ENCODE measurements at places on chromosomes 3 and 15. TPM values are rescaled to one million over a fixed set of nuclear protein-coding genes. Genes with fewer than 3 reads are reported as not detected.

DNA sequence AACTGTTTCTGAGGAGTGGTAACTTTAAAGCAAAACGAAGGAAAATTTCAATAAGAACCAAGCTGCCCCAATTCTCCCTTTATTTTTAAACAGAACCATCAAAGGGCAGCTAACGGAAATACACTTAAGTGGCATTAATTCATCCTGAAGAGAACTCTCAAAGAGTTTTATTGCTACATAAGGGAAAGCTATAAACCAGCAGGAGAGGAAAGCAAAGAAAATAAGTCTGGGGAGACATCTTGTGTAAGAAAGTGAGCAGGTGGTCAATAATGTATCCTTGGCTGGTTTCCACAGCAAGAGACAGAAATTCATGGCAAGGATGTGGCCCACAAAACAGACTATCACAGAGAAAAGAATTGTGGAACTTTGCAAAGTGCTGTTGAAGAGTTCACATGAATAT is 40.0 kb upstream of the CMSS1 start:
- no peak overlapping the region for H3K4me3 ChIP-seq
- H3K27me3 ChIP-seq: peaks cover 26% of the 10 kb centered on the region
- no peak for DNase-seq
- no peaks in the 10 kb centered on the region for H3K4me1 ChIP-seq
- no peaks in the 10 kb centered on the region for H3K36me3 ChIP-seq

- no peak for DNase-seq
- H3K36me3 ChIP-seq: peaks cover 4% of the 10 kb centered on the region
- H3K4me1 ChIP-seq: peaks cover 24% of the 10 kb centered on the region
- no peaks in the 10 kb centered on the region for H3K27me3 ChIP-seq
- H3K4me3 ChIP-seq: no peak overlapping the region
- no peak overlapping the region for H3K27ac ChIP-seq
Measured at GRCh38 chr3:58383904-58384303, 49.7 kb downstream of the PDHB start.

DNA sequence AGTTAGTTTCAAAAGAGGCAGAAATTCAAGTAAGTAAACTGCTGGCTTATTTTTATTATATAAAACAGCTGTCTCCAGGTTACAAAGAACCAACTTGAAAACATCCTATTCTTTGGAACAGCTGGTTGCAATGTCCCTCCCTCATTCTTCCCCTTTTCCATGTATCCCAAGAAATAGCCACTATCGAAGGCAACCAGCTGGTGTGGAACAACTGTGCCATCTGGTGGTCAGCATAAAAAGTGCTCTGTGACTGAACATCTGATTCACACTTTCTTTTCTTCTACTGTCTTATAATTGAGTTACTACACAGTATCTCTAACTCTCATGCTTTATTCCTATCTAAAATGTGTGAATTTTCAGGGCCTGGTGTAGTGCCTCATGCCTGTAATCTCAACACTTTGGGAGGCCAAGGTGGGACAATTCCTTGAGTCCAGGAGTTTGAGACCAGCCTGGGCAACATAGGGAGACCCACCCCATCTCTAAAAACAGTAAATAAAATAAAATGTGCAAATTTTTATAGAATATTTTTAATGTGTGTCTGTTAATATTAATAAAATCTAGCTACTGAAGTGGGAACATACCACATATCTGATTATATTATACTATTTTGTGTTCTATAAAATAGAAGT is 9.6 kb downstream of the OSBPL11 start:
- H3K4me1 ChIP-seq: peaks cover 15% of the 10 kb centered on the region
- peak; percentile 52 for DNase-seq
- H3K4me3 ChIP-seq: no peak overlapping the region
- H3K27me3 ChIP-seq: no peaks in the 10 kb centered on the region

Gene ERICH6
- total RNA-seq: 0.81 TPM

DNA sequence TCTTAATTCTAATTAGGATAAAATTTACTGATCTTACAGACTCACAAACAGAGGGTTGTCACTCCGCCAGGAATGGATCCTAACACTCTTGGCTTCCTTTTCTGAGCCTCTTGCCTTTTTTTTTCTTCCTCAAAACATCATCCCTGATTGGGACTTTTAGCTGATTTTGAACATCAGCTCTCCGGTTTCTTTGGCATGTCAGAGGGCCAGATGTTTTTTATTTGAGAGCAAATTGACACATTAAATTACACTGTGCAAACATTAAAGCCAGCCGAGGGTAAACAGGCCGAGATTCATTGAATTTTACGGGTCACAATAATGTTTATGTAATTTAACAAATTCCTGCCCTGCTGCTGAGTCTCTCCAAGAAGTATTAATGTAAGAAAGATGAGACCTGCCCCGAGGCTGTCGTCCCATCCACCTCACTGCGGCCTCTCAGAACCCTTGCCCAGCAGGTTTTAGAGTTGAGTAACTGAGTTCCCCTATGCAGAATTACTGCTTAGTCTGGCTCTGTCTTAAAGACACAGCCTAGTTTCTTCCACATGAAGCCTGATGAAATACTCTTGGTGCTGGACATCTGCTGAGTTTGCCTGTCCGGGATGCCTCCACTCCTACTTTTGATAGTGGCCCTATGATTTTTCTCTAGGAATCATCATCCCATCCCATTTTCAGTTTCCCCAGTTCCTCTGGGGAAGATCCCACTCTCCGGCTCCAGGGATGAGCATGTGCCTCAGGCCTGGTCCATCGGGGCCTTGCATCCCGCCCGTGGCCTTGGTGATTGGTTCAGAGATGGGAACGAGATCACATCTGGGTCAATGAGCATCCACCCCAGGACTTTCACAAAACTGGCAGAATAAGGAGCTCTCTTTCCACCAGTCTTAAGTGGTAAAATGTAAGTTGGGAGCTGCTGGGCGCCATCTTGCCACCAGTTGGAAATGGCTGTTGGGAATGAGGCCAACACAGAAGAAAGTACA is 226.6 kb upstream of the TLE3 start:
- peaks cover 17% of the 10 kb centered on the region for H3K27me3 ChIP-seq
- DNase-seq: no peak
- no peaks in the 10 kb centered on the region for H3K36me3 ChIP-seq
- no peak overlapping the region for H3K27ac ChIP-seq

Data from activated CD4-positive, alpha-beta T cell treated with anti-CD3 and anti-CD28 coated beads, Interleukin-2, amount 10 ng/mL, durations not matched to agents 7 days and 5 days (primary cell).